Heart left ventricle (tissue), 16 donors: ENCODE measurements at places on chromosomes 1 and 21. TPM values are rescaled to one million over a fixed set of nuclear protein-coding genes. Genes with fewer than 3 reads are reported as not detected.

- DNase-seq = no peak
Observed at GRCh38 chr1:245062741-245063305, 92.0 kb upstream of the KIF26B start.

DPH2 gene
- 65.6 TPM for polyA plus RNA-seq

GRCh38 chr1:33608825-33609400, 136.5 kb downstream of the ZSCAN20 start:
- no peak for DNase-seq

DNA sequence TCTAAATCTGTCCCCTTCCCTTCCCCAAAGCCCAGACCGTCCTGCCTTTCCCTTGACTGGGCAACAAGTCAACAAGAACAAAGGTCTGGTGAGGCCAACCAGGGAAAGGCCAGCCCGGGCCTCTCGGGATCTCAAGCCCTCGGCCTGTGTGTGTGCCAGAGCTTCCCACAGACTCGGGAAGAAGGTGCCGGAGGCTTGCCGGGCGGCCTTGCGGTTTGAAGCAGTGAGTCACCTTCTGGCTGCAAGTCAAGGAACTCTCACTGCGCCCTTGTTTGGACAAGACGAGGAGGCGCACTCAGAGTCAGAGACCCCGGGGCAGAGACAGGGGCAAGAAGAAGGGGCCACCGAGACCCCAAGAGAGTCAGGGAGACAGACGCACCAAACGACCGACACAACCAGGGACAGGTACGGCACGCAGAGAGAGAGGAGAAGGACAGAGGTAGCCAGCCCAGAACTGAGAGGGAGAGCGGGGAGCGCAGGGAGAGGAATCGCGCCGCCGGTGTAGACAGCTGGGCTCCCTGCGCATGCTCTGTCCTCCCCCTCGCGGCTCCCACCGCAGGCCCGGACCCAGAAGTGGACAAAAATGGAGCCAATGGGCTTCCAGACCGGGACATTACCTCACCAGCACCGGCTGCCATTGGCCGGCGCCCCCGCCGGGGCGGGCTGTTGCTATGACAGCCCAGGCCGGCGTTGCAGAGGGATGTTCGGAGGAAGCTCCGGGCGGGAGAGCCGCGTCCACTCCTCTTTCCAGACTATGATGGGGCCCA, 66.6 kb upstream of the LAPTM5 start:
- DNase-seq = peak; percentile 97

- no peak for DNase-seq
Observed at GRCh38 chr1:64581135-64581842, 111.4 kb downstream of the CACHD1 start.

- no peak for DNase-seq
Observed at GRCh38 chr1:110420874-110421793, 13.6 kb upstream of the LAMTOR5 start.

CD84 gene
- 0.61 TPM for polyA plus RNA-seq

DNA sequence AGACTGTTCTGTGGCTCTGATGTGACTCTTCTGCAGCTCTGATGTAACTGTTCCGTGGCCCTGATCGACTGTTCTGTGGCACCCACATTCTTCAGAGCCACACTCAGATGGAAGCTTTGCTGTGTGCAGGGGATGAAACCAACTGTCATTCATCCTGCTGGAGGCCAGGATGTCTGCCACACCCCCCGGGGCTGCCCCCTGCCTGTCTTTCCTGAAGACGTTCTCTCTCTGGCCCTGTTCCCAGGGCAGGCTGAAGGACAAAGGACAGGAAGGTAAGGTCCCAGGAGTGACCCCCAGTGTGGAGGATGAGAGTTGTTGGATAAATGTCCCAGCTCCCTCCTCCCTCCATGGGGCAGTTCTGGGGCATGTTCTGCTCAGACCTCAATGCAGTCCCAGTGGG, 29.4 kb upstream of the UMODL1 start:
- no peak for DNase-seq

DYRK3 gene
- 6.5 TPM for polyA plus RNA-seq

BRDT gene
- not detected for polyA plus RNA-seq
